Ascending aorta (tissue), 2 donors: ENCODE measurements at places on chromosomes 7 and 10. TPM values are rescaled to one million over a fixed set of nuclear protein-coding genes. Genes with fewer than 3 reads are reported as not detected.

Gene SMNDC1
- 6.9 TPM for total RNA-seq

DNA sequence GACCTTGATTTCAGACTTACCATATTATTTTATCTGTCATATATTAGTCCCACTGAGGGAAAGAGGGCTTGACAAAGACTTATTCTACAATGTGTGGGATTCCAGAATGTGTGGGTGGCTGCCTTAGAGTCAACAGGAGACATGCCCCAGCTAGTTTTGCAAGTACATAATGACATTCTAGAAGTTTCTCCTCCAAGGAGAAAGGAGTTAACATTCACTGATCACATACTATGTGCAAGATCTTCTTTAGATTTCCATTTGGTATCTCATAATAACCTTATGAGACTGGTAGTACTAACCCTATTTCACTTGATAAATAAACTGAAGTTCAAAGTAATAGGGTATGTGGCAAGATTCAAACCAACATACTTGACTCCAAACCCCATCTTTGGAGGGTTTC is 25.2 kb downstream of the IRF5 start:
- peaks cover 73% of the 10 kb centered on the region for H3K36me3 ChIP-seq
- no peak for DNase-seq
- H3K27ac ChIP-seq = no peak overlapping the region
- H3K4me1 ChIP-seq = no peaks in the 10 kb centered on the region
- no peaks in the 10 kb centered on the region for H3K27me3 ChIP-seq

DNA sequence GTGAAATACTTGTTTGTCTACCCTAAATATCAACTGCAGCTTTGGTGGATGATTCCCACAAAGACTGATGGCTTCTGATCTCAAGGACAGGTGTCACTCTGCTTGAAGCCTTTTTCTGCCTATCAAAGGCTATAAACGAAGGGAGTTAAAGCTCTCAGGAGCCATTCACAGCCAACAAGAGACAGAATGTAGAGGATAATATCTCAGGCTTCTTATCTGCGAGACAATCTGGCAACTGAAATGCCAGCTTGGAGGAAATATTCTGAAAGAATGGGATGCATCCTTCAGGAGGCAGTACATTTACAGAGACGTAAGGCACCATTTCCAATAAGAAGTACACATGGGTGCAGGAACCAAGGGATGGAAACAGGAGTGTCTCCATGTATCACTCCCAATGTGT is 549.4 kb downstream of the GPAM start:
- no peak for DNase-seq
- H3K27me3 ChIP-seq = no peaks in the 10 kb centered on the region
- no peak overlapping the region for H3K27ac ChIP-seq

- H3K27ac ChIP-seq = no peak overlapping the region
- no peak for DNase-seq
These were observed 61.9 kb upstream of the OPN4 start for GRCh38 chr10:86592413-86592812.

DNA sequence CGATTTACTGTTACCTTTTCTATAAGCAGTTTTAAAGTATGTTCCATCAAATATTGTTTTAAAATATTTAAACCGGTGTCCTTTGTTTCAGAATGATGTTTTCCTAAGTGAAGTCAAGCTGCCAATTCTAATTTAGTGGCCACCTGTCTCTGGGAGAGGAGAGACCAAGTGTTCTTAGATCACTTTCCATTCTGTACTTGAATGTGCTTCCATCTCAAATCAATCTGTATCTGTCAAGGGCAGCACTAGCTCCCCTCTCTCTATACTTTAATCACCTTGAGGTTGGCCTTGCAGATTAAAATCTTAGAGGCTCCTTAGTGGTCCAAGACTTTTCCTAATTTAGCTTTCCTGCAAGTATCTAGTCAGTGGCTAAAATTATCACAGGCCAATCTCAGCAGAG is 49.6 kb downstream of the LGI1 start:
- no peak overlapping the region for H3K27ac ChIP-seq
- no peak for DNase-seq
- no peak overlapping the region for H3K4me3 ChIP-seq
- no peaks in the 10 kb centered on the region for H3K4me1 ChIP-seq
- no peaks in the 10 kb centered on the region for H3K27me3 ChIP-seq
- H3K36me3 ChIP-seq = no peaks in the 10 kb centered on the region

DNA sequence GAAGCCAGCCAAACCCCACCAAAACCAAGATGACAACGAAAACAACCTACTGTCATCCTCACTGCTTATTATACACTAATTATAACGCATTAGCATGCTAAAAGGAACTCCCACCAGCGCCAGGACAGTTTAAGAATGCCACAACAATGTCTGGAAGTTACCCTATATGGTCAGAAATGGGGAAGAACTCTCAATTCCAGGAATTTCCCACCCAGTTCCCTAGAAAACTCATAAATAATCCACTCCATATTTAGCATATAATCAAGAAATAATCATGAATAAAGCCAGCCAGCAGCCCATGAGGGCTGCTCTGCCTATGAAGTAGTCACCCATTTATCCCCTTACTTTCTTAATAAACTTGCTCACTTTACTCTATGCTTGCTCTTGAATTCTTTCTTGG is 20.8 kb downstream of the MICU1 start:
- no peak overlapping the region for H3K4me3 ChIP-seq
- H3K27me3 ChIP-seq = no peaks in the 10 kb centered on the region
- no peaks in the 10 kb centered on the region for H3K4me1 ChIP-seq
- no peak for DNase-seq
- H3K36me3 ChIP-seq = no peaks in the 10 kb centered on the region
- H3K27ac ChIP-seq = no peak overlapping the region

Gene TFEC
- total RNA-seq = 1.3 TPM

DNA sequence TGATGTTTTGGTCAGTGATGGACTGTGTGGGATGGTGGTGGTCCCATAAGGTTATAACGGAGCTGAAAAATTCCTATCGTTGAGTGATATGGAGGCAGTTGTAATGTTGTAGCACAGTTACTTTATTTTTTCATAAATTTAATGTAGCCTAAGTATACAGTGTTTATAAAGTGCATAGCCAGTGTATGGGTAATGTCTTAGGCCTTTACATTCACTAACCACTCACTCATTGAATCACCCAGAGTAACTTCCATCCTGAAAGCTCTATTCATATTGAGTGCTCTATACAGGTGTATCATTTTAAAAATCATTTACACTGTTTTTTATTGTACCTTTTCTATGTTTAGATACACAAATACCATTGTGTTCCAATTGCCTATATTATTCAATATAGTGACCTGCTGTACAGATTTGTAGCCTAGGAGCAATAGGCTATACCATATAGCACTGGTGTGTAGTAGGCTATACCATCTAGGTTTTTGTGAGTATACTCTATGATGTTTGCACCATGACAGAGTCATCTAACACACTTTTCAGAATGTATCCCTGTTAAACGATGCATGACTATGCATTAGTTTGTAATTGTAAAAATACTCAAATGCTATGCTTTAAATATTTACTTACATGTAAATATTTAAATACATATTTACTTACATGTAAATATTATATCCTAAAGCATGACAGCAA is 21.0 kb downstream of the PDCD4 start:
- no peak overlapping the region for H3K4me3 ChIP-seq
- no peak overlapping the region for H3K27ac ChIP-seq
- H3K36me3 ChIP-seq = peaks cover 57% of the 10 kb centered on the region
- no peaks in the 10 kb centered on the region for H3K27me3 ChIP-seq
- DNase-seq = no peak

- H3K27ac ChIP-seq = no peak overlapping the region
- peaks cover 20% of the 10 kb centered on the region for H3K27me3 ChIP-seq
- peaks cover 4% of the 10 kb centered on the region for H3K4me1 ChIP-seq
- H3K36me3 ChIP-seq = no peaks in the 10 kb centered on the region
- DNase-seq = peak; percentile 49
These were observed 1.9 kb downstream of the SLC18A3 start for GRCh38 chr10:49611816-49612512.

GRCh38 chr7:104857458-104858425 is 156.3 kb upstream of the KMT2E start:
- H3K4me1 ChIP-seq = no peaks in the 10 kb centered on the region
- no peaks in the 10 kb centered on the region for H3K36me3 ChIP-seq
- no peak overlapping the region for H3K27ac ChIP-seq
- DNase-seq = no peak
- no peak overlapping the region for H3K4me3 ChIP-seq

DNA sequence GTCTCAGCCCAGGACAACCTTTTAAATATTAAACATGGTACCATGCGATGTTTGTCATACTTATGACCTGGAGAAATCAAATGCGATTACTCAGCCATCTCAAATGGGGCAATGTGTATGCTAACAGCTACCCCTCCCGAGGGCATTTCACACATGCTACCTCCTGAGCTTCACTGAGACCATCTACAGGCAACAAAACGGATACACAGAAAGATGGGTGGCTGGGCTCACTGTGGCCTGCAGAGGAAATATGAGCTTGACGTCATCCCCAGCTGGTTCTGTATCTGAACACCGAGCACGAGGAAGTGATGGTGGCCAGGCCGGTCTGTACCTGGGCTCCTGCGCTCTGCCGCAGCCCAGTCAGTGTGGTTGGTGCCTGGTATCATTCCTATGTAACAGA is 374.3 kb downstream of the RPS24 start:
- DNase-seq = no peak
- peak overlapping the region; percentile 81 for H3K27ac ChIP-seq
- no peak overlapping the region for H3K4me3 ChIP-seq
- no peaks in the 10 kb centered on the region for H3K27me3 ChIP-seq
- peaks cover 4% of the 10 kb centered on the region for H3K4me1 ChIP-seq
- no peaks in the 10 kb centered on the region for H3K36me3 ChIP-seq

Gene NEURL1
- not detected for total RNA-seq

Gene SHTN1
- 3.0 TPM for total RNA-seq

DNA sequence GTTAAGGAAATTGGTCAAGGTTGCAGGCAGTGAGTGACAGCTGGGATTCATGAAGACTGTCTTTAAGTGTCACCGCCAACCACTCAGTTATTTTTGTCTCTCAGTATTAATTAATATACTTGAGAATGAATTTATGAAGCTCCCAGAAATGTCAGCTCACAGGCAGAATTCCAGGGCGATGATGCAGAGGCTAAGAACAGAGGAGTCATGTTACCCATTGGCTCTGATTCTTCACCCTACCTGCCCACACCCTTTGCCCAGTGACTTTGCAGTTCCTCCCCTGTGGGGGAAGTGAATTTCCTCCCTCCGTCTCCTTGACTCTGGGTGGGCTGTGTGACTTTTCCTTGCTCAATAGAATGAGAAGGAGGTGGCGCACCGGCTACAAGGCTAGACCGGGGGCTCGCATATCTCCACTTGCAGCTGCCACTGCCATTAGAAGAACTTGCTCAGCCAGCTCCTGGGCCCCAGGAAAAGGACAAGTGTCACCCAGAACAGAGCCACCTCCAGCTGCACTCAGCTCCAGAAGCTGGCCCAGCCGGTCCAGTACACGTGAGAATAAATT is 157.1 kb upstream of the PRKCQ start:
- no peak overlapping the region for H3K27ac ChIP-seq
- no peaks in the 10 kb centered on the region for H3K4me1 ChIP-seq
- no peak for DNase-seq
- no peaks in the 10 kb centered on the region for H3K27me3 ChIP-seq
- H3K36me3 ChIP-seq = no peaks in the 10 kb centered on the region
